ENCODE measurements at places on chromosomes 7 and 10.

DNA sequence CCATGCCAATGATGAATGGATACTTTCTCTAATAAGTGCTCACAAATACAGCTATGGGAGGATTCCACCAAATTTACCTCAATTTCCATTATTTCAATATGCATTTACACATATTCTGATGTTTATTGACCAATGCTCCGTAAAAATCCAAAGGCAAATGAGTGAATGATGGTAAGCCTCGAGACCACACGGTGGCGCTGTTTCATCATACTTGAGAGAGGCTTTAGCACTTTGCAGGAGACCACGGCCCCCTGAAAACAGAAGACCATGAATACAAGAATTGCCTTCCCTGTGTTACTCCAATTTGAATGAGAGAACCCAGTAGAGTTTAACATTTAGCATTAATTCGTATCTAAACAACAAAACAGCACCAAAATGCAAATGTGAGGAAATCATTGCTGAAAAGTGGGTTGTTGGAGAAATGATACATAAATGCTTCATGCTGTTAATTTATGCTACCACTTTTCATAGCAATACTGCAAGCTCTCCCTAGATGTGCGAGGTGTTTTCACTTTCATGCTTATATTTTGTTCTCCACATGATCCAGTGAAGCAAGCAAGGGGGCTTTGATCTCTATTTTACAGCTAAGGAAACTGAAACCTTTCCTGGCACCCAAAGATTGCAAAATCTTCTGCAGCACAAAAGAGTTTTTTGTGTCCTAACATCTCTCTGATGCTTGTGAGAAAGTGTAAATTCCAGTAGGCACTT, 35.4 kb downstream of the TRIL start:
- peak; percentile 43 for DNase-seq

- no peak for DNase-seq
Measured at GRCh38 chr7:41459623-41460261, 243.1 kb downstream of the INHBA start.

GRCh38 chr10:8043569-8044306, 10.8 kb upstream of the GATA3 start:
- DNase-seq = no peak

DNA sequence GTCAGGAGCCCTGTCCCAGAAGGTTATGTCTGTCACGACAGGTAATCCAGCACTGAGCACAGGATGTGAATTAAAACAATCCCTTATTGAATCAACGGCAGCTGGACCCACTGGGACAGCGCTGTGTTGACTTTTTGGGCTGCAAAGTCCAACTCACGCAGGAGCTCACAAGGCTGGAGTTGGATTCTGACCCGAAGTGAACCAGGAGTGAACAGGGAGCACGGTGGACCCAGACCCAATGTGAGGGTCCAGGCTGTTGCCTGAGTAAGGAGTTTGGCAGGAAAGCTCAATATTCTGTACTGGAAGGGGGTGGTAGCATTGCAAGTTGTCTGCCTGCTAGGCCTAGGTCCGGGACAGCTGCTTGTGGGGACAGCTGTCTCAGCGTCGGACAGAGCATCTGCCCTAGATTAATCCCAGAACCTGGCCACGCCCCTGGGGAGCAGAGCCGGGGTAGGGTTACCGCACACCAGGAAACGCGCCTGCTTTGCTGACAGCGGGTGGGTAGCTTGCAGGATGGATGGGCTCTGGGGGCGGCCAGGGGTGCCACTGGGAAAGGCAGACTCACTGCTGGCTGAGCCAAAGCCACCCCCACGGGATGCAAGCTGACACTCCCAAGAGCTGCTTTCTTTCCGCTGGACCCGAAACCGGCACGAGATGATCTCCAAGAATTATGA, 24.0 kb downstream of the COL26A1 start:
- DNase-seq = no peak

- no peak for DNase-seq
Measured at GRCh38 chr10:46239993-46240683, 46.7 kb upstream of the ANTXRL start.

DNA sequence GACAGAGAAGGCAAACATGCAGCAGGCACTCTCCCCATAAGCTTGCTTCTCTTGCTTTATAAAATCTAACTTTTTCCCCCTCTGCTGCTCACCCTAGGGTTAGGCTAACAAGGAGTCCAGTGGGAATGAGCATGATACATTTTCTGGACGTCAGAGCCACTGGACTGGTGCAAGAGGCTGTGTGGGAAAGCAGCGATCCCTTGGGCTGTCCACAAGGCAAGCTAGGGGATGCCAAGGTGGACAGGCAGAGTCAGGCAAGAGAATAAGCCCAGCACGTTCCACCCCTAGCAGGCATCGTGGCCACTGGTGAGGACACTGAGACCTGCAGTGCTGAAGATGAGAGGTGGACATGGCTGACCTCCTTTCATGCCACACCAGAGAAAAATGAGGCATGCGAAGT, 290.9 kb upstream of the ZMIZ1 start:
- DNase-seq = no peak
